Stimulated activated naive CD4-positive, alpha-beta T cell treated with Interleukin-2 at 50 U/mL for 16 hours (primary cell): ENCODE measurements at places on chromosomes 5 and 9.

- DNase-seq = no peak
These were observed 116.3 kb downstream of the HSD17B3 start for GRCh38 chr9:96185518-96186156.

GRCh38 chr5:51518607-51519006, 135.4 kb downstream of the ISL1 start:
- DNase-seq = no peak

- DNase-seq = no peak
These were observed 357.5 kb downstream of the TAF11L14 start for GRCh38 chr5:17991775-17992174.

DNA sequence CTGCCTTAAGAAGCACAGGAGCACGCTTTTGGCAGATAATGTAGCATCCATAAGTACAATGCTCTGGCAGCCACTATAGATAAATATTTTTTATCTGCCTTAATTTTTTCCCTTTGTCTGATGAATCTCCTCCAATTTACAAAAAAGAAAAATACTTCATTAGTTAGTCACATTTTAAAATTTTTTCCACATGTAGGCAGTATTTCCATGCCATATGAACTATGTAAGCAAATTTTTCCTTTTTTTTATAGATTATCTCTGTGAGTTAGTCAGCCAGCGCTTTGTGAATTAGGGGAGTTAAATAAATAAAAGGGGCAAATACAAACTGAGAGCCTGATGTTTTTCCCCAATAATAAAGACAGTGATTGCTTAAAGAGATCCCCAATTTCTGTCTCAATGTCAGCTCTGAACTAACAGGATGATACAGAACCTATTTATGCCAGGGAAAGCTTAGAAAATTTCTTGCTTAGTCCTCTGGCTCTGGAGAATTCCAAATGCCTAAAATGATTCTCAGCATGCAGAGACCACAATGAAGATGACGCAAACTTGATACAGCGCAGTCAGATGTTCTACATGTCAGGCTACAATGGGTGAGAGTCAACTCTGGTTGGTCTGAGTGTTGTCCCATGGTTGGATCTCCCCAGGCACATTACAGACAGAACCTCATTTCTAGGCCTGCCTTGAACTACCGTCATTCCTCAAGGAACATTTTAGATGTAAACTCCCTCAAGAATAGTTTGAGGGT, 390.4 kb upstream of the CDH6 start:
- DNase-seq = no peak

GRCh38 chr9:38017885-38018186, 51.2 kb downstream of the SHB start:
- no peak for DNase-seq

DNA sequence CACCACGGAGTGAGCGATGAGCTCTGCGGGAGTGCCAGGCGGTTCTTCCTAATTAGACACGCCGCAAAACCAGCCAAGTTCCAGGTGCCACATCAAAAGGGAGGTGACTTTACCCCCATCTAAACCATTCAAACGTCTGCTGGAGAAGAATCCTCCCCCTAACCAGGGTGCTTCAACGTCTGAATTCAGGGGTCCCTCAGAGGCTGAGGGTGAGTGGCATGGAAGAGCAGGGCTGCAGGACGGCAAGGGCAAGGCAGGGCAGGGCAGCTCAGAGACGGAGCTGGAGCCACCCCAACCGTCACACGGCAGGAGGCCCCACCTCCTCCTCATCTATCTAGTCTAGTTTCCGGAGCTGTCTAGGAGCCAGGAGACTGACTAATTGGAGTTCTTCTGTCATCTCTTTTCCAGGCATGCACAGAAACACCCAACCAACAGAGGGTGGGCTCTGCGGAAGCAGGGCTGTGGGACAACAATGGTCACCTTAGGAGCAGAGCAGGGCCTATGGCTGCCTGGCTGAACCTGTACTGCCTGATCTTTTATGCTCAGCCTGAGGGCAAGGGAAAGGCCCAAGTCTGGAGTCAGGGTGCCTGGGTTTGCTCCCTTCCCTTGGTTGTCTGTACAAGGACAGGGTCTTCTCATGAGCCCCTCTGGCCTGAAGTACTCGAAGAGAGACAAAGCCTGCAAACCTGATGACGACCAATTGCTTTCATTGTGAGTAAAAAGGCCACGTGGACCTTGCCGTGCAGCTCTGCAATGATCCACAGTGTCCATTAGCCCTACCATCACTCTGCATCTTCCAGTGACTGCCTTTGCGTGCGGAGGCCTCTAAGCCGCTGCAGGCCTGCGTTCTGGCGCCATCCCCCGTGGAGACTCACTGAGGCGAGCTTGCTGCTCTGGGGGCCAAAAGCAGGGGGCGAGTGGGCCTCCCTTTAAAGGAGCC, 81.0 kb upstream of the SLC25A51 start:
- DNase-seq = no peak

DNA sequence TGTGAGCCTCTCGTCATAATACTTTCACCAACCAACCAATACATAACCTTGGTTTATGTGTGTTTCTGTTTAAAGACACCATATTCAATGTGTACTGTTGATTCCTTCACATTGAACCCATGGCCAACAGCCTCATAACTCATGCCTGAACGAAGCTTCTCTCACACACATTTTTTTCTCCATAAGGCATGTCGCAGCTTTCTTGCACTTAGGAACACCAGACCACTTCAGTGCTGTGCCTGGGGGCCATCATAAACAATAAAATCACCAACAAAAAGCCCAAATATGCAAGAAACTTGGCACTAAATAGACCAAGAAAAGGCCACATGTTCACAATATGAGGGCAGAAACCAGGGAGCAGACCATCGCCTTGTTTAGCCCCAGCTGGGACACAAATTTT, 192.2 kb downstream of the ROR2 start:
- DNase-seq = no peak

DNA sequence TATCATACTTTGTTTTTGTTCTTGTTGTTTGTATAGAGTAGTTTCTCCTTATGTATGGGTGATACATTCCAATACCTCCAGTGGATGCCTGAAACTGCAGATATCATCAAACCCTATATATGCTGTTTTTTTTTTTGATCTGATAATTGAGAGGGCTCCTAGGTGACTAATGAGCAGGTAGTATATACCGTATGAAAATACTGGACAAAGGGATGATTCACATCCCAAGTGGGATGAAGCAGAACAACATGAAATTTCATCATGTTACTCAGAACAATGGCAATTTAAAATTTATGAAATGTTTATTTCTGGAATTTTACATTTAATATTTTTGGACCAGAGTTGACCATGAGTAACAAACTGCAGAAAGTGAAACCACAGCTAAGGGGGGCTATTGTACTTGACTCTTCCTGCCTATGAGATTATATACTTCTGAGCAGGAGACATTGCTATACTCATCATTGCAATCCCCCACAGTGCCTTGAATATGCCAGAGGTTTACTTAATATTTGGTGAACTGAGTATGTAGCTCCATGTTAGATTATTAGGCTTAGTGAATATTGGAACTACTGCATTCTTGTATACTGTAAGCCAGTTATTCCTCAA, 258.7 kb upstream of the FBXL7 start:
- DNase-seq = no peak

DNA sequence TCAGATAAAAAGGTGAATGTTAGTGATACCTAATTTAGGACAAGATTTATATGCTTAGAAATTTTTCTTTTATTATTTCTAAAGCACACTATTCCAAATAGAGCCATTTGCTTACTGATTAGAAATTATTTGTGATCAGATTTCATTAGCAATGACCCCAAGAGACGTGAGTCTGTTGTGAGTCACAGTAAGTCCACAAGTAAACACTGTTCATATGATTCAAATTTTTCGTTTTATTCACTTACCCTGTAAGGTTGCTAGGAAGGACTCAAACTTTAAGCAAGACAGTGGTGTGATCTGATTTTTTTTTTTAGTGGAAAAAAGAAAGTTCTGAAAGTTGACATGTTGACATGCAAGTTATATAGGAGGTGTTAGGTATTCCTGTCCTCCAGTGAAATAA, 1.2 kb downstream of the CARD6 start:
- no peak for DNase-seq

- no peak for DNase-seq
These were observed 75.5 kb downstream of the TSPAN17 start for GRCh38 chr5:176722757-176723156.

DNA sequence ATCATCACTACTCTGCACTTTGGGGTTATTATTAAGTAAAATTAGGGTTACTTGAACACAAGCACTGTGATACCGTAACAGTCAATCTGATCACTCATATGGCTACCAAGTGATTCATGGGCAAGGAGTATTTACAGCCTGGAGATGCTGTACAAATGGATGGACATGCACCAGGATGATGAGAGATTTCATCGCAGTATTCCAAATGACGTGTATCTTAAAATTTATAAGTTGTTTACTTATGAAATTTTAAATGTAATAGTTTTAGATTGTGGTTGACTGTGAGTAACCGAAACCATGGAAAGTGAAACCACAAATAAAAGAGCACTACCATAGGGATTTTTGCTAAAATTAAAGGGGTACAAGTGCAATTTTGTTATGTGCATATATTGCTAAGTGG, 462.2 kb upstream of the PTGER4 start:
- no peak for DNase-seq

DNA sequence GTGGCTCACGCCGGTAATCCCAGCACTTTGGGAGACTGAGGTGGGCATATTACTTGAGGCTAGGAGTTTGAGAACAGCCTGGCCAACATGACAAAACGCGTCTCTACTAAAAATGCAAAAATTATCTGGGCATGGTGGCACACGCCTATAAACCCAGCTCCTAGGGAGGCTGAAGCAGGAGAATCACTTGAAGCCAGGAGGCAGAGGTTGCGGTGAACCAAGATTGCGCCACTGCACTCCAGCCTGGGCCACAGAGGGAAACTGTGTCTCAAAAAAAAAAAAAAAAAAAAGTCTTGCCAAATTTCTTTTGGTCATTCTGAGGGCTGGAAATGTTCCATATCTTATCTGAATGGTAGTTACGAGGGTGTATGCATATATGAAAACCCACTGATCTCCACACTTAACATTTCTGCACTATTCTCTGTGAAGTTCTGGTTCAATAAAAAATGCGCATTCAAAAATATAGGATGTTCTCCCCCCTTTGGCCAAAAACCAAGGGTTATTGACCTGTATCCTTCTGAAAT, 13.5 kb upstream of the NIPAL4 start:
- no peak for DNase-seq

- DNase-seq = no peak
These were observed 356.3 kb downstream of the MAT2B start for GRCh38 chr5:163861670-163862069.

DNA sequence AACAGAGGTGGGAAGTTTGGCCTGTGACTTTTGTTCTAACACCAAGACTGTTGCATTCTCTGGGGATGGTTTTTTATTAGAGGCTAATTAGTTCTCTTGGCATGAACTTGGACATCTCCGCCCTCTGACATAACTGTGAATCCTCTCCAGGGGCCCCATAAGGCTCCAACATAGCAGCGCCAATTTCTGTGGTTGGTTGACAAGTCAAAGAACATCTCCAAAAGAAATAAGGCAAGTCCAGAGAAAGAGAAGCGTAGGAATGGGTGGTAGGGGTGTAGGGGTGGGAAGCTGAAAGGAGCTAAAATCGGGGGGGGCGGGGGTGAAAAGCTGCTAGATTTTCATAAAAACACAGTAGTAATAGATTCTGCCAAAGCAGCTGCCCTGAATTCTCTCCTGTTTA, 81.0 kb upstream of the DAB2 start:
- no peak for DNase-seq

- no peak for DNase-seq
These were observed 70.4 kb downstream of the CRB2 start for GRCh38 chr9:123426406-123426805.

DNA sequence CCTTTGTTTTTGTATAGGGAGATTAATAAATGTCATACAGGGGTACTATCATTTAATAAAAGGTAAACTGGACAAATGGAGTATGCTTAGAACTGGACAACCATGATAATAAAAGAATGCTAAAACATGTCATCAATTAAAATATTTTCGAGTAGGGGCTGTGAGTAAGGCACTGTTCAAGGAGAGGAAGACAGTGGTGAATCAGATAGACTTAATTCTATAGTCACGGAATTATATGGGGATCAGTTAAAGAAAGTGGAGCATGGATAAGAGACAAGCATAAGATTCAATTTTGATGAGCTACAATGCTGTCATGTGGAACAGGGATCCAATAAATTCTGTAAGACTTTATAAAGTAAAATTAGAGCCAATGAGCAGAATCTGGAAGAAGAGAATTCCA, 104.5 kb downstream of the HMHB1 start:
- no peak for DNase-seq

GRCh38 chr9:134882204-134882785, 1.7 kb downstream of the FCN2 start:
- DNase-seq = no peak

- no peak for DNase-seq
These were observed 203.2 kb downstream of the TLR4 start for GRCh38 chr9:117907420-117907819.
